ENCODE measurements at places on chromosomes 11 and 22. TPM values are rescaled to one million over a fixed set of nuclear protein-coding genes. Genes with fewer than 3 reads are reported as not detected.

DNA sequence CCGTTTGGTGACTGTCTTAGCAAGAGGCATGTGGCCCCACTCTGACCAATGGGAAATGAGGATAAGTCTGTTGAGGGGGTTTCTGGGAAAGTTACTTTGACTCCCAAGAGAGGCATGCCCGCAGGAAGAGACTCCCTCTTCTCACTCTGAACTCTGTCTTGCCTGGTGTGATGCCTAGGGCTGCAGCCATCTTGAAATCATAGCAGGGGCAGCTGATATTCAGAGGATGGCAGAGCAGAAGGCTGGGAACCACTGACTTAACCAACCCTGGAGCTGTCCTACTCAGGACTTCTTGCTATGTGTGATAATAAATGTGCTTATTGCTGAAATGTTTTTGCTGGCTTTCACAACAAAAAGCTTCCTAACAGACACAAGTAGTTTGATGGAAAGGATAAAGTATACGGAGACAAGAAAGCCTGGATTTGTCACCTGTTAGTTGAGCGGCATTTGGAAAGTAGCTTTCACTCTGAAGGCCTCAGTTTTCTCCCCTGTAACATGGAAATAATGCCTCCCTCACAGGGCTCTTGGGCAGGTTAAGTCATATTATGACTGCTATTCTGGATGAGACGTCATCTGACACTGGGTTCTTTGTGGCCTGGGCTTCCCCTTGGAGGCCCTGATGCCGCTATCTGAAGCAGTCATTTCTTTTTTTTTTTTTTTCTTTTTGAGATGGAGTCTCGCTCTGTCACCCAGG lies 128.5 kb downstream of the CEP164 start:
- DNase-seq, result no peak

DNA sequence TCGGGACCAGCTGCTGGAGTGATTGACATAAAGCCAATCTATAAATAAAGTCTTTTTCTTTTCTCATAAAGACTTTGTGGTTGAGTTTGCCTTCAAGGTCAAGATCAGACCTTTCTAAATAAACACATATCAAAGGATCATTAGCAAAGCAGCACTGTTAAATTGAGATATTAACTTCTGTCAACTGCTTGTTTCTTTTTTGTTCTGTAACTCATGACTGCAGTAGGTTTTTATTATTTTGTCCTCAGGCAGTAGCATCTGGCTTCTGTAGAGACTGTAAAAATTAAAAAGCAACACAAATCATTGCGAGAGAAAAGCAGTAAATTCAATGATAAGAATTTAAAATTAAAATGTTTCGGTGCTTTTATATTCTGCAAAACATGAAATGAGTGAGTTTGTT lies 77.7 kb upstream of the NNMT start:
- DNase-seq, result no peak

GRCh38 chr11:937841-938261 lies 12.2 kb downstream of the AP2A2 start:
- no peak for DNase-seq

DNA sequence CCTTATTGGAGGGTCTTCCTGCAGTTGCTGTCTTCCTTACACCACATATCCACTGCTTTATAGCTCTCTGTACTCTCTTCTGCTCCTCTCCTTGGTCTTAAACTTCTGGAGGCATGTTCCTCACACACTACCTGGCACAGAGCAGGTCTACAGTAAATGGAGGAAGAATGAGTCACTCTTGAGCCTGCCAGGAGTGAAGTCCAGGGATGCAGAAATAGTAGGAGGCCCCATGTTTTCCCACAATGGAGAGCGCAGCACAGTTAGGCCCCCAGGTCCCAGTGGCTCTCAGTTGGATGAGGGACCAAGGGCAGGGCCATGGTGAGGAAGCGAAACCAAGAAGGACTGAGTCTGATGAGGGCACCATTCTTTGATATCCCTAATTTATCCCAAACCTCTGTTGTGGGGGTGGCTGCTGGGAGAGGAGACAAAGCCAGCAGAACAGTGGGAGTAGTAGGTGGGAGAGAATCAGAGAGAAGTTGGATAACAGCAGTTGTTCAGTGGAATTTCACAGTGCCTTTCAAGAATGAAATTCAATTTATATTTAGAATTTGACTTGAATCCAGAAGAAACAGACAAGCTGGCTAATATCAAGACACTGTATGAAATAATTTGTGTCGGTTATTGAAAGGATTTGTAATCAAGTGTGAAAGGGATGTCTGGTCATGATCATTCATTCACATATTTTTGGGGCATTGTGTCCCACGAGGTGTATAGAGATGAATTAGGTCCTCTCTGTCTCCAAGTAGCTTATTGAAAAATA lies 187.8 kb downstream of the HIPK3 start:
- DNase-seq, result no peak

DNA sequence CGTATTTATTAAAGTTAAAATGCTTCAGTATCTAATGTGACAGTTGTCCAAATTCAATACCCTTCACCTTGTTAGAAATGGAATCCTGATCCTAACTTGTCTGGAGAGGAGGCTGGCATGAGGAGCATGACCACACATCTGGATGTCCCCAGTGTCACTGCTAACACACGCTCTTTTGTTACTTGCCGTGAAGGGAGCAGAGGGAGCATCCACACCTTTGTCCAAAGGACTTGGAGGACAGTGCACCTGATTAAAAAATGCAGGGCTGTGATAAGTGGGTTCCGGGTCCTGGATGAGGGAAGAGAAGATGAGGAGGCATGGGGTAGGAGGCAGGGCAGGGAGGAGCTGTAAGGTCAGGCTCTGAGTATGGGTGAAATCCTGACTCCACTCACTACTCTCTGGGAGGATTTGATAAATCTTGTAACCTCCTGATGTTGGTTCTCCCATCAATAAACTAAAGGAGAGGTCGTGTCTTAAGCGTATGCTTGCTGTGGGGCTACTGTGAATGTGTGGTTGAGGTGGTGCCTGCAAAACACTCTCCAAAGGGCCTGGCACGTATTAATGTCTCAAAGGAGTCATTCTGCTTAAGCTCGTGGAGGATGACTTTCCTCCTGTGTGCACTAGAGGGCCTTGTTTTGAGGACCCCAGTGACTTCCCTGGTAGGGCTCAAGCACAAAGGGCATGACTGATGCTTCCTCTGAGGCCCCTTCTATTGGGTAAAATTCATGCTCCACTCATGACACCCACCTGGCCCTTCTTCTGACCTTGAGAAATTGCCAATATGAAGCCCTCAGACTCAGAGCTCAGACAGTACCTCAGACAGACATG lies 16.8 kb upstream of the IGLL5 start:
- DNase-seq, result no peak

DNA sequence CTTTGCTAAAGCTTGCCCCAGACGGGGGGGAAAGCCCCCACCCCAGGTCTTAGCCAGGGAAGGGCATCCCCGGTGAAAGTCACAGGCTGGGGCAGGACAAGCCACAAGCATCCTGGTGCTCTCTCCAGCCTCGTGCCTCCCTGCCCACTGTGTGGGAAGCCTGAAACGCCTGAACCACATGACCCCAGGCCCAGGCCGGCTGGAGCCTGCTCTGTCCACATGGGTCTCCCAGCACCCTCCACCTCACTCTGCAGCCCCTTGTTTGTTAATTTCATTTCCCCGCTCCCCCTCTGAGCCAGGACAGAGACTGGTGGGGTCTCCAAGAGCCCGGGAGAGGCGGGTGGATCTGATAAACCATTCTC lies 58.3 kb upstream of the TCF20 start:
- no peak for DNase-seq

DNA sequence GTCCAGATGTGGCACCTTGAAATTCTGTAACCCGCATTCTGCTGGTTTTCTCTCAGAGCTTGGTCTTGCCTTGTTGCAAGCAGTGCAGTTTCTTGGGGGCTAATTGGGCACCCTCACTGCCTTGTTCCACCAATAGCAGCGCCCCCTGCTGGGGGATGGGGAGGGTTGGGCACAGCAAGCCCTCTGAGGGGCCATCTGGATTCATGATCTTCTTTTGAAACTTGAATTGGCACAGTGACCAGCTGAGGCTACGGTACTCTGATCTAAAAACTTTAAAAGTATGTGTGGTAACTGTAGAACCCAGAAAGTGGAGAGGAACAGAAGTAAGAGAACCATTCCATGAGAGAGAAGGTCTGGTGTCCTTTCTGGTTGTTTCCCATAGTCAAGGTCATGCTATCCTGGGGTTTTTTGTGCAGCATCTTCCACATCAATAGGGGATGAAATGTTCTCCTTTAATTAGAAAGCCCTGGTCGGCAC lies 64.2 kb downstream of the MED15 start:
- peak; percentile 57 for DNase-seq

GRCh38 chr22:43537019-43537585 lies 125.3 kb downstream of the MPPED1 start:
- no peak for DNase-seq

- DNase-seq, result no peak
Observed at GRCh38 chr22:36829370-36830002, 12.7 kb upstream of the PVALB start.

- DNase-seq, result no peak
Observed at GRCh38 chr22:32848226-32848625, 46.7 kb downstream of the TIMP3 start.

GRCh38 chr22:41387341-41387740 lies 5.6 kb downstream of the TEF start:
- DNase-seq, result no peak

- DNase-seq, result no peak
Observed at GRCh38 chr11:127126986-127127385, 126.4 kb upstream of the KIRREL3 start.

DNA sequence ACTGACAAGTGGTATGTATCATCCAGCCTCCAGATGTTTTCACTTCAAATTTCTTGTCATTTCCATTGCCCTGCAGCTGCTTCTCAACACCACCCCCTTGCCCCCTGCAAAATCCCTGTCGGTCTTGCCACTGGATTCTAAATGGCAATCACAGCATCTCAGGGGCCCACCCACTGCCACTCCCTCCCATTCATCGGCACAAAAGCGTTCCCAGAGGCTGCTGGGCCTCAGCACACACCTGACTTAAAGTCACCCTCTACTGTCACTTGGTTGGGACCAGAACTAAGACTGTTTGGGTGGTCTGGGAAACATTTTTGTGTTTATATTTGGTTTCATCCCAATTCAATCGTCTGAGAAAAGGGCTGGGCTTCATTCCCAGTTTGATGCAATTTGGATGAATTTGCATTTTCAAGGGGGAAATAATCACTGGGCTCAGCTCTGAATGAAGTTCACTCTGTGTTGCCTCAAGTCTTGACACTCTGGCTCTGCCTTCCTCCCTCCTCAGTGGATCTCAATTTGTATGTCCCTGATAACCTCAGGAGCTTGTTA lies 27.1 kb downstream of the SYT13 start:
- no peak for DNase-seq

DNA sequence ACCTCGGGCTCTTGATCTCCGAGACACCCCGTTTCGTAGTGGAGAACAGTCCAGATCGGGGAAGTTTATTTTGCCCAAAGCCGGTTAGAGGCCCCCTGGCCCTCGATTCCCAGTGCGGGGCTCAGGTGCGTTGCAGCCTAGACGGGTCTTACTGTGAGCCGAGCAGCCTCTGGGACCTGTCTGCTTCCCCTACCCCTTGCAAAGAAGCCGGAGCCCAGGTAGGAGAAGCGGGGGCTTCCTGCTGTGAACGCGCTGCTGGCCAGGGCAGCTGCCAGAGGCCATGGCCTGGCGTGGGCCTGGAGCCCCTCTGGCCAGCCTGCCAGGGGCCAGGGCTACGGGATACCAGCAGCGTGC lies 621 bp downstream of the TSPO start:
- no peak for DNase-seq

DNA sequence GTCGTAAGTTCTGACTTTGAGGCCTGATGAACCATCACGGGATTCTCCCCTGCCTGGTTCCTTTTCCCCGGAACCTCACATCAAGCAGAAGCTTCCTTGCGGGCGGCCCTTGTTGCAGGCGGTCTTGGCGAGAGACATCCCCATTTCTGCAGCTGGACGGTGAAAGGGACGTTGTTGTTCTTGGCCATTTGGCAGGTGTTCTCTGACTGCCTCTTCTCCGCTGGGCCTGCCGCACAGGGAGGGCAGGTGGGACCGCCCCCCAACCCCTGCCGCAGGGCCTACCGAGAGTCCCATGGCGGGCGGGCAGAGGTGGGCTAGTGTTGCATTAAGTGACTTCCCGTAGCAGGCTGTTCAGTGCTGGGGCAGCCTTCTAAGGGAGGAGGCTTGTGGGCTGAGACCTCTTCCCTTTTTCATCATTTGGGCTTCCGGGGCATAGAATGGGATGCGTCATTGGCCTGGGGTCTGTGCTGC lies 26.9 kb upstream of the GRAMD4 start:
- DNase-seq, result no peak

GRCh38 chr11:131744847-131745246 lies 374.4 kb downstream of the NTM start:
- DNase-seq, result no peak

- no peak for DNase-seq
Observed at GRCh38 chr11:3723014-3723708, 52.0 kb upstream of the CHRNA10 start.

- no peak for DNase-seq
Observed at GRCh38 chr11:45477588-45477987, 187.8 kb downstream of the CHST1 start.

- DNase-seq, result no peak
Observed at GRCh38 chr11:29127461-29127860, 889.4 kb downstream of the KCNA4 start.

- DNase-seq, result no peak
Observed at GRCh38 chr11:27291954-27292636, 70.9 kb downstream of the CCDC34 start.

GRCh38 chr22:50576806-50577696 lies 1.2 kb downstream of the CPT1B start:
- DNase-seq, result no peak

- DNase-seq, result no peak
Observed at GRCh38 chr11:45483416-45483815, 182.0 kb downstream of the CHST1 start.

DNA sequence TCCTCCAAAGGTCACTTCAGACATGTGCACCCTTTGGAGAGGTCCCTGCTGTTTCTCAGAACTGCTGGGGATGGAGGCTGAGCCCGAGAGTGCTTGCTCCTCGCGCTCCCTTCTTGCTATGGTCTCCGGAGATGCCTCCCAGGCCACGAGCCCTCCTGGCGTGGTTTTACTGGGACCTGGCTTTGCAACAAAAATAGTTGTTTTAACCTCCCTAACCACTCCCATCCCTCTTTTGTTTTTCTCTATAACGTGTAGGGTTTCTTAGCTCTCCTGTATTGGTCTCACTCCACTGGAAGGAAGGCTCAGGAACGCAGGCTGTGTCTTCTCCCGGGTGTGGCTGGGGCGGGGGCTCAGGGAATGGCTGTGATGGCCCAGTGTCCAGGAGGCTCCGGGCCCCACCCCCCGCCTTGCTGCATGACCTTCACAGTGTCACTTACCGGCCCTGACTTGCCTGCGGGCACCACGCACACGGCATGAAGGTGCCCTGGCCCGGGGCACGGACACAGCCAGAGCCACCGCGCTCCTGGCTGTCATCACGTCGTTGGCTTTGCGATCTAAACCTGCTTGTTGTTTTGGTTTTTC lies 5.6 kb downstream of the PTDSS2 start:
- DNase-seq, result no peak

The OR10A2 gene
- not detected for total RNA-seq

The KCNJ1 gene
- total RNA-seq, result not detected

The ARHGEF12 gene
- total RNA-seq, result 3.5 TPM

The PLAAT2 gene
- total RNA-seq, result not detected

The C11orf42 gene
- not detected for total RNA-seq

The KRTAP5-8 gene
- not detected for total RNA-seq

The C11orf97 gene
- not detected for total RNA-seq

The OR5A1 gene
- total RNA-seq, result not detected

The TPH1 gene
- total RNA-seq, result 0.92 TPM

The IGLL1 gene
- not detected for total RNA-seq

The SULT4A1 gene
- not detected for total RNA-seq

The ISX gene
- total RNA-seq, result not detected
